Suppressor macrophage (primary cell): ENCODE measurements at places on chromosomes 7 and 10.

- no peak for DNase-seq
Observed at GRCh38 chr7:153675131-153675530, 377.1 kb upstream of the DPP6 start.

DNA sequence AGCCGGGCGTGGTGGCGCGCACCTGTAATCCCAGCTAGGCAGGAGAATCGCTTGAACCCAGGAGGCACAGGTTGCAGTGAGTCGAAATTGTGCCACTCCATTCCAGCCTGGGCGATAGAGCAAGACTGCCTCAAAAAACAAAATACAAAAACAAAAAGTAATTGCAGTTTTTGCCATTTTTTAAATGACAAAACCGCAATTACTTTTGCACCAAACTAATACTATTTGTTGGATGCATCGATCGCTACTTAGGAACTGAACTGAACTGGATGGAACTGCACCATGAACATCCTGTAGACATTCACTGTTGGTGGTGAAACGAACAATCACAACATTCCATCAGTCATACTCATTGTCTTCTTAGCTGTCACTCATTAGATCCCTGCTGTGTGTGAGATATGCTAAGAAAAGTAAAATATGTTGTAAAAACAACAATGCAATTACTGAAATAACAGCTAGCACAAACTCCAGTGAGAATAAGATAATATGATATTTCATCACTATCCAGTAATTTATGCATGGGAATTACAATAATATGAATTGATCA is 341.2 kb downstream of the ACTR3B start:
- no peak for DNase-seq

DNA sequence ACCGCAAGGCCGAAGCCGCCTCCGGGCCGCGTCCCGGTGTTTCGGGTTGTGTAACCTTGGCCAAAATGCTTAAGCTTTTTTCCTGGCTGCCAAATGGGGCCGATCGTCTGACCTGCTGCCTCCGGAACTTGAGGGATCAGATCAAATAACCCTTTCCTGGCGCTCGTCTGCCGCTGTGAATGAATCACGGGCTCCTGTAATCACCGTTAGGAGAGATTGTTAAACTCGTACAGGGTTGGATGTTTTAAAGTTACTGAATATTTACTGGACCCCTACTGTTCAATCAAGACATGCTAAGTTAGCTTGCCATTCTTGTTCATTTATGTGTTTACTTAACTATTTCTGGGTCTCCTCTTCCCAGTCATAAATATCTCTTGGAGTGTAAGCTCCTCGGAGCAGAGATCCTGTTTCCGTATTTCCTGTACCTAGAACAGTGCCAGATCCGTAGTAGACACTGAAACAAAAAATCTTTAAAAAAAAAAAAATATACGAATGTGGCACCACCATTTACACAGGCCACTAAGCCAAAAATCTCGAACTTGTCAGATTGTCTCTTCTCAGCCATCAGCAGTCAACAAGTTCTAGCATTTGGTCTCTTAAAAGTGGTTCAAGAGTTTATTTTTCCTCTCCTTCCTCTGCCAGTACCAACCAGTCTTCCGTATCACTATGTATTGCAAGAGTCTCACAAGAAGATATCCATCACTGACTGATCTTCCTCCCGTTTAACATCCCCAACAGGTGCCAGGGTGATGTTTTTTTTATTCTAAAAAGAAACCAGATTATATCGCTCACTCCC is 650 bp upstream of the TM9SF3 start:
- DNase-seq, result peak; percentile 43

DNA sequence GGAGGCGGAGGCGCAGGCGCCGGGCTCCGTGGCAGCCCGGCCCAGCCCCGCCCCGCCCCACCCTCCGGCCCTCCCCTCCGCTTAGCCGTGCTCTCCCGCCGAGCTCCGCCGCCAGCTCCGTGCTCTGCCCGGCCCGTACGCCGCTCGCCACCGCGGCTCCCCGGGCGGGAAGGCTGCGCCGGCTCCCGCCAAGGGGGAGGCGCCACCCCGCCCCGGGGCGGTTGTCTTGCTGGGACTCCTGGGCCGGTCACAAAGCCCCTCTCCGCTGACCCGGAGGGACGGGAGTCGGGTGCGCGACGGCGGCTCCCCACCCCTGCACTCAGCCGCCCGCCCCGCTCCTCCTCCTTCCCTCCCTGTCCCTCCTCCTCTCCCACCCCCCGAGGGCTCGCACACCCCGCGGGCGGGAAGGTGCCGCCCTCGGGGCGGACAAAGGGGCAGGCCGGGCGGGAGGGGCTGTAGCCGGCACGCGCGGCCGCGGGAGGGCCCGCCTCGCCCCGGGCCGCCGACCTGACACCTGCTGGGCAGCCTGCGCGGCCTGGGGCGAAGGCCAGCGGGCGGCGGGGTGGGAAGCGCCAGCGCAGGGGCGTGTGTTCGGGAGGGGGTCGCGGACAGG is 11.5 kb upstream of the SP8 start:
- peak; percentile 76 for DNase-seq

- DNase-seq, result peak; percentile 69
Observed at GRCh38 chr7:31688372-31688771, 1.4 kb downstream of the PPP1R17 start.

DNA sequence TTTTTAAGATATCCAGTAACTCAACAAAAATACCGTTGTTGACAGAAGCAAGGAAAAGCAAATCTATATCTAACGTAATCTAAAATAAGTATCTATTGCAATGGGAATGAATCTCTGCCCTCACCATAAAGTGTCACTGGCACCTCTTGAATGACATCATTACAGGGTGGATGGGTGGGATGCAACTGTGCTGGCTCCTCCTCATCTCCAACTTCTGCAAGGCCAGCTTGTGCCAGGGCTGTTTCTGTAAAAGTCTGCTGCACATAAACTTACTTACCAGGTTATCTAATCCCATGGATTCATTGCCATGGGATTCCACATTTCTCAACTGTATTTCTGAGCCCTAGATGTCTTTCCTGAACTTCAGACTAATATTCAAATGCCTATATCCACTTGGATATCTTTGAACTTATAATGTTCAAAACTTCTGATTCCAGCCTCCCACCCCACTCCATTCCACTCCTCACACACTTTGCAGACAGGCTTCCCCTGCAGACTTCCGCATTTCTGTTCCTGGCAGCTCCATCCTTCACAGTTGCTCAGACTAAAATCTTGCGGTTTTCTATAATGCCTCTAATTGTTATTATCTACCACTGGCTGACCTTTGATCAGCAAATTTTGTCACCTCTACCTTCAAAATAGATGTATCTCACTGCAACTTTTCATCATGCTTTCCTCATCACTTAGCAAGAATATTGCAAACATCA is 10.7 kb downstream of the FGL2 start:
- peak; percentile 59 for DNase-seq

DNA sequence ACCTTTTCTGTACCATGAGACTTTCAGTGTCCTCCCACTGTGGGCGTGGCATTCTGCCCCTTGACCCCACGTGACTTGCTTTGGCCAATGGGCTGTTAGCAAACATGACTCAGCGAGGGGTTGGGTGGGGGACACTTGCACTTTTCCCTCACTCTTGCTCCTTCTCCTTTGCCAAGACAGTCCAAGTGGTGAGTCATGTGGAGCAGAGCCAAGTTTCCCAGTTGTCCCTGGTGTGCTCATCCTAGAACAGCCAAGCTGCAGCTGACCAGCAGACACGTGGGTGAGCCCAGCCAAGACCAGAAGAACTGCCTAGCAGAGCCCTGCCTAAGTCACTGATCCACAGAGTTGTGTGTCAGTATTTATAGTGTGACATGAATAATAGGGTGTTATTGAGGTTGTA is 82.8 kb upstream of the CPXM2 start:
- peak; percentile 11 for DNase-seq

- DNase-seq, result no peak
Observed at GRCh38 chr7:36079446-36080025, 73.5 kb upstream of the EEPD1 start.

DNA sequence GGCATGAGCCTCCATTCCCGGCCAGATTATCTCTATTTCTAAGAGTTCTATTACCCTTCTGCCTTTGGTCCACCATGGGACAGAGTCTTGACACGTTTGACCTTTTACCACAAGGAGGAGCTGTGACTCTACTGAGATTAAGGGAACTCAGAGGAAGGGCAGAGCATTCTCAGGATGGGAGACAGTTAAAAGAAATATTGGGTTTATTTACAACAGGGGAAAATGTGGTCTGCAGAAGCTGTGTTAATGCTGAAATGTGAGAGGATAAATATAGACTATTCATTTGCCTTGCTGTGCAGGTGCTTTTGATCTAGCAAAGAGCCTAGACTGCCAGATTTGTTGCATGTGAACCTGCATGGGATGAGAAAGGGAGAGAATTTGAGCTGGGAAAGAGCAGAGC is 45.8 kb upstream of the PRSS58 start:
- DNase-seq, result peak; percentile 66

DNA sequence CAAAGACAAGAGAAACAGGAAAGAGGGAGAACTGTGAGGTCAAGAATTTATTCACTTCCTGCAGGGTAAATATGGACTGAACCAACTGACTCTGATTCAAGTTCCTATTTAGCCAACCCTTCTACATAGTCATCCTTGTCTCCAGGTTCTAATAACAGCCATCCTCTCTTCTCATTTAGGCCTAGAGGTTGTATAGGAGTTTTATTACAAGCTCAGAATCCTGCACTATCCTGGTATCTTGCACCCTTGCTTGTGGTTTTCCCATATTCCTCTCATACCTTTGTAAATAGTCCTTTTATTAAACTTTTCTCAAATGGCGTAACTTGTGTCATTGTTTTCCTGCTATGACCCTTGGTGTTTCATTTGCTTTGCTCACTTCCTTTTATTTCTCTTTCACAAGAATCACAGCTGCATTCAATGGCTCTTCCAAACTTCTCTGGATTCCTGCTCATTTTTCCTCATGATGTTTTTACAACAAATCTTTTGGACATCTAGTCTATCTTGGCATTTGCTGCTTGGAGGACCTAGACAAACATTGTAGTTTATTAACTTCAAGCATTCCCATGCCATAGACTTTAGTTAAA is 12.4 kb upstream of the OR2A5 start:
- DNase-seq, result no peak

GRCh38 chr10:79273604-79274003 is 73.7 kb upstream of the PPIF start:
- DNase-seq, result peak; percentile 73

DNA sequence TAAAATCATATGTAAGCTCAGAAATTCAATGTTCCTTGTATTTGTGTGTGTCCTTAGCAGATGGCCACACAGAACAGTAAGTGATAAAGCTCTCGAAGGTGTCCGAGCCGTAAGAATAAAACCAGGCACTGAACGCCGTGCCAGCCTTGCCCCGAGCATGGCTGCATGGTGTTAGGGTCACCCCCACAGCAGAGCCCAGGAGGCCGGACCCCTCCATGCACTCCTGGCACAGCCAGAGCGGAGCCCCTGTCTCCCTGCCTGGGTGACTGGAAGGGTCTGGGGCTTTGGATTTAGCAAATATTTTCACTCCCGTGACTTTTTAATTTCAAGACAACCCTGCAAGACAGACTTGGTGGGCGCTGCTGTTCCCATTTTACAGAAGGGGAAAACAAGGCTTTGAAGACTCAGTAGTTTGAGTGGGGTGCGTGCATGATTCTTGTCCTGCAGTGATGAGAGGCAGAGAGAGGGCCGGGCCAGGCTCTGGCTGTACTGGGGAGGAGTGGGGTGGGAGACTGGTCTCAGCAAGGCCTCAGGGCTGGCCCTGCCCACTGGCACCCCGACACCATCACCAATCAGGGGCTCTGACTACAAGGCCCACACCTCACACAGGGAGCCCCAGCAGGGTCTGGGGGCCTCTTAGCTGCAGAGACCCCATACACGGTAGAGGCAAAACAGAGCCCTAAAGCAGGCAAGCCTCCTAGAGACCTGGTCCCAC is 39.4 kb downstream of the VIPR2 start:
- DNase-seq, result no peak

- peak; percentile 19 for DNase-seq
Observed at GRCh38 chr10:113007821-113008220, 57.8 kb downstream of the TCF7L2 start.

- no peak for DNase-seq
Observed at GRCh38 chr7:41241641-41242040, 461.2 kb downstream of the INHBA start.

- DNase-seq, result no peak
Observed at GRCh38 chr7:33968591-33968990, 63.3 kb downstream of the BMPER start.
